Renal cortex interstitium (tissue), 15 donors: ENCODE measurements at places on chromosomes 2 and 18.

DNA sequence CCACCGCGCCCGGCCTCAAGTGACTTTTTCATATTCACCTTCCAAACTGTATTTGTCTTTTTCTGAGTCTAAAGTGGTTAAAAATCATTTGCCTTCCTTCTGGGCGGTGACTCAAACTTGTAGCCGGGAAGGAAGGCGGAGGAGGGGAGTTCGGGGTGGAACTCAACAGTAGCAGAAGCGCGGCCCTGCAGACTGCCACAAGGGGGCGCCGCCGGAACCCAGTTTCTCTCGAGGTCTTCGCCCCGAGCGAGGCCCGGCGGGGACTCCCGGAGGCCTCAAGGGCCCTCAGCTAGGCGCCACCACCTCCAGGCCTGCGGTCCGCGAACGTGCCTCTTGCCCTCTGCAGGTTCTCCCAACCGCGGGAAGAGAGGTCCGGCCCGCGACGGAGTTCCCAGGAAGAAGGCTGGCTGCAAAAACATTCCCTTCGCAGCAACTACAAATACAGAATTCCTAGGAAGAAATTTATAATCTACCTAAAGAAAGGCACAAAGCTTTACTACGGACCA, 16.8 kb upstream of the ITM2C start:
- DNase-seq: peak; percentile 72

DNA sequence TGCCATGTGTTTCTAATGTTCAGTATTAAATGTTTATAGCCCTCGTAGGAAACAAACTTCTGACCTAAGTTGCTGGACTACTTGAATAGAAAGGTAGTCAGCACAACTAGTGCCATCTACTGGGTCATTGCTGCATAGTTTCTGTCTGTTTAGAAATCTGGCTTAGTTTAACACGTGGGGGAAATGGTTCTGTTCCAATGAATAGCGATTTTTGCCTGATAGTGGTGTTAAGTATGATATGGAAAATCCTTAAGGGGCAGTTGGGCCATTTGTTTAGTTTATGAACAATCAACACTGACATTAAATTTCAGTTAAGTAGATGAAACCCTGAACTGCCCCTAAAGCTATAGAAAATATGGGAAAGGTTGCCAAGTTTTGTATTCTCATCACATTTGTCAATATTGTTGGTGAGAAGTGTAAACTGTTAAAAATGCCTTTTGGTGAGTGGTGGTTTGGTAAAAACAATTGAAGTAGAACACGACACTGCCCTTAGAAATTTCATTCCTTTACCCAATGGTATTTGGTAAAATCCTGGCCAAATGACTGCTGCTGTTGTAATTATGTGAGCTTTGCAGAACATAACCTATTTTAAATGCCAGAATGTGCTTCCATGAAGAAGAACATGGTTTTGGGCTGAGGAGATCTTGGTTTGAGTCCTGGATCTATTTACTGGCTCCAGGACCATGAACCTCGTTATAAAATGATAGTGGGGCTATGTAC, 13.2 kb downstream of the NABP1 start:
- peak; percentile 58 for DNase-seq

GRCh38 chr2:35822716-35823115, 532.9 kb upstream of the CRIM1 start:
- no peak for DNase-seq

DNA sequence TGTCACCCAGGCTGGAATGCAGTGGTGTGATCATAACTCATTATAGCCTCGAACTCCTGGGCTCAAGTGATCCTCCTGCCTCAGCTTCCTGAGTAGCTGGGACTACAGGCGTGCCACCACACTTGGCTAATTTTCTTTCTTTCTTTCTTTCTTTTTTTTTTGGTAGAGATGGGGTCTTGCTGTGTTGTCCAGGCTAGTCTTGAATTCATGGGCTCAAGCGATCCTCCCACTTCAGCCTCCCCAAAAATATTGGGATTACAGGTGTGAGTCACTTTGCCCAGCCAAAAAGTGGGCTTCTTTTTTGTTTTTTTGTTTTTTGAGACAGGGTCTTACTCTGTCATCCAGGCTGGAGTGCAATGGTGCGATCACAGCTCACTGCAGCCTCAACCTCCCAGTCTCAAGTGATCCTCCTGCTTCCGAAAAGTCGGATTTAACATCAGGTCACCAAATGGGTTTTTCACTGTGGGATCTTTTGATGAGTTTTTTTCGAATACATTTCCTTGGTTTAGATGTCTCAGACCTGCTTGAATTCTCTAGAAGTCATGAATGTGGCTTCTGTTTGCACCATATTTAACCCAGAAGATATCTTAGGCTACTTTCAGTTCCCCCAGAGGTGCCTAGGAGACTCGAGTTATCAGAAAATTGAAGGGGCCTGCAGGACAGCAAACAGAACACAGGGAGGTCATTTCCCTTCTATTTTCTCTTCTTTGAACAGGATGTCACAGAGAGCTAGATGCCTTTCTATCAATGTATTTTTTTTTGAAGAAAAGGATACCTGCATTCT, 8.9 kb downstream of the RAB31 start:
- DNase-seq: no peak

DNA sequence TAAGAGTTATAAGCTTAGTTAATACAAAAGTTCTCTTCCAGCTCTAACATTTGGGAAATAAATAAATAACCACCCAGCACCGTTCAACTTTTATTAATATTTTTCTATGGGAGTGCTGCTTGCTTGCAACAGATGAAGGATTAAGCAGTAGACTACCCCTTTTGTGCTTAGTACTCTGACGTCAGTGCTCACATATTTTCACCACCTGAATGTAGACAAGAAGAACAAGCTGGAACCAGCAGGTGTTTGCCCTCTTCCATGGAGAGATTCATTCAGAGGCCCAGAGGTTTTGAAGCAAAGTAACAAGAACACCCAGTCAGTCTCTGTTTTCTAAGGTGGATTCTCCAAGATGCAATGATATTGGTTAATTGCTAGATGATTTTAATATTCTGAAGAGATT, 307.1 kb upstream of the PIK3C3 start:
- DNase-seq: no peak

- DNase-seq: no peak
Measured at GRCh38 chr18:23438046-23438377, 15.1 kb upstream of the RIOK3 start.

GRCh38 chr2:192314800-192315481, 120.2 kb upstream of the TMEFF2 start:
- DNase-seq: no peak

DNA sequence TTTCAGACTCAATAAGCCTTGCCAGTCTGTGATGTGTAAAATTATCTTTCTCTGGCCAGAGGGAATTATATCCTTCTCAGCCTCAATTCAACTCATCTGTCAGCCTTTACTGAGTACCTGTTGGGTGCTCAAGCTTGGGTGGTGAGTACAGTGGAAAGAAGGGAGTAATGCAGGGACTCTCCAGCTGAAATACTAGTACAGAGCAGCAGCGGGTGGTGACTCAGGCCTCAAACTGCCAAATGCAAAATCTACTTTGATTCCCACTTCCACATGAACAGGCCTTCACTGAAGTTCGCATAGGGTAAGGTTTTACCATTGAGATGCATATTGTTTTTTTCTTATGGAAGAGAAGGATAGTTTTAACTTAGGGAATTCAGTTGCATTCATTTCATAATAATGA, 326.8 kb downstream of the LRRTM1 start:
- DNase-seq: no peak

- no peak for DNase-seq
Measured at GRCh38 chr18:76447258-76447890, 47.7 kb downstream of the ZNF516 start.

GRCh38 chr2:23595021-23595420, 210.0 kb downstream of the KLHL29 start:
- no peak for DNase-seq

DNA sequence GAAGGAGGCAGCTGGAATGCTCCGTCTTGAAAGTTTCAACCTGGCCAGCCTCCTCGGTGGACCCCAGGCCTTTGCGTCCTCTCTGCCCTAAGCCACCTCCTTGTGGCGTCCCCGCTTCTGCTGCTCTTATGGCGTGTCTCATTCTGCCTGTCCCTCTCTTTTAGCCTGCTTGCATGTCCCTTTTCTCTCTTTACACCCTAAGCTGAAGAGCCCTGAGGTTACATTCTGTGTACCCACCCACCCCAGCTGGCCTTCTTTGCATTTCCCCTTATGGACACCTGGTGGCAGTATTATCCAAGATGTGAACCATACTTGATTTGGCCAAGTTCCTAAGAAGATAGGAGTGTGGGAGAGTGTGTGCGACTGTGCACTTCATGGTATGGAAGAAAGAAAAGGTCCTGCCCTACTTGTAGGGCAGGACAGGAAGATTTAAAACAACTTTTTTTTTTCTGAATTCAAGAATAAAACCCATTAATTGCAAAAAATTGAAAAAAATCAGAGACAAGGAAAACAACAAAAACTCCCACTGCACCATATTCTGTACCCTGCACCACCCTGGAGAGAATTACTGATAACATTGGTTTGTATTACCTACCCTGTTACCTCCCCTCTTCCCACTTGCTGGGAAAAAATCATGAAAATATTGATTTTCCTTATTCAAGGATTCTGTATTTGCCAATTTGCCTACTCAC, 77.4 kb downstream of the DYSF start:
- DNase-seq: no peak

GRCh38 chr2:187478719-187479118, 30.7 kb upstream of the CALCRL start:
- no peak for DNase-seq

- DNase-seq: no peak
Measured at GRCh38 chr2:48080534-48081316, 174.4 kb upstream of the FBXO11 start.

- DNase-seq: no peak
Measured at GRCh38 chr18:76670564-76671288, 151.6 kb upstream of the ZNF236 start.

DNA sequence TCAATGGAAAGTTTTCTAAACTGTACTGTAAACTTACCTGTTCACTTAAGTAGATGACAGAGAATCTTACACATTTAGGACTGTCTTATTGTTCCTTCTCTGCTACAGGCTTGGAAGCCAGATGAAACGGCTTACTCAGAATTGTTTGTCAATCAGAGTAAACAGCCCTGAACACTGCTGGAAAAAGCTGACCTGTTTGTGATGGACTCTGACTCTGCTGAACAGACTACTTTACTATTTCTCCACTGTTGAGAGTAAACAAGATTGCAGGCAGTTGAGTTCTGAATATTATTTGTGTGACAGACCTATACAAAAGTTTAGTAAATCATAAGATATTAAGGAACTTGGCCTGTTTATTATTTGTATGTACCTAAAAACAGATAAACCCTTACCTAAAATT, 99.0 kb downstream of the NOL10 start:
- no peak for DNase-seq

GRCh38 chr2:27471961-27472360, 17.6 kb downstream of the IFT172 start:
- DNase-seq: no peak

DNA sequence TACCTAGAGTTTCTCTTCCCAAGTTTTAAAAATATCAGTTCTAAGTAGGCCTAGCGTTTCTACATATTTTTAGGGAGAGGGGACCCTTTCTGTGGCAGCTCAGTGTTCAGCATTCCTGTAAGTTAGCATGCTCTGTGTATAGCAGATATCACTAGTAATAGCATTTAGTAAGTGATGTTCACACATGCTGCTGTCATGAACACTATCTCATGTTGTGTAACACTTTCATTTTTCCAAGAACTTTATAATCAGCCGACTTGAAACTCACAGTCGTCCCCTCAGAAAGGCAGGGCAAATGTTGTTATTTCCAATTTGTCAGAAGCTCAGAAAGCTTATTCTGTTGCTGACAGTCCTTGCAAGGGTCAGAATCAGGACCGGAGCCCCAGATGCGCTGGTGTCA, 267.7 kb downstream of the ALPK2 start:
- DNase-seq: no peak

GRCh38 chr18:57854726-57855125, 51.6 kb upstream of the ATP8B1 start:
- no peak for DNase-seq

DNA sequence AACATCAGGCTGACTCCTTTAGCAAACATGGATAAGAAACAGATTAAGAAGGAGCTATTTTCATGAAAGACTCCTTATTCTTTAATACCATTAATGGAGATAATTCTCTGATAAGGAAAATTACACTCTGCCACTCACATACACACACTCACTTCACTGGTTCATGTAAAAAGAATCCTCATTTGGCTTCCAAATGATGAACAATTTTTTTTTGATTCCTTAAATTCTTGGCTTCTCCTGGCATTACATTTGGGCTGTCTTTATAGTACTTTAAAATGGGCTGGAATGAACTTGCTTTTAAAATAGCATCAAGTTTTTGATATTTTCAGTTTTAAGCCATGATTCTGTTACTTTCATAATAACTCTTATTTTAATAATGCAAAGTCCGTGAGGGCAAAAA, 328.6 kb downstream of the SLC8A1 start:
- DNase-seq: no peak

DNA sequence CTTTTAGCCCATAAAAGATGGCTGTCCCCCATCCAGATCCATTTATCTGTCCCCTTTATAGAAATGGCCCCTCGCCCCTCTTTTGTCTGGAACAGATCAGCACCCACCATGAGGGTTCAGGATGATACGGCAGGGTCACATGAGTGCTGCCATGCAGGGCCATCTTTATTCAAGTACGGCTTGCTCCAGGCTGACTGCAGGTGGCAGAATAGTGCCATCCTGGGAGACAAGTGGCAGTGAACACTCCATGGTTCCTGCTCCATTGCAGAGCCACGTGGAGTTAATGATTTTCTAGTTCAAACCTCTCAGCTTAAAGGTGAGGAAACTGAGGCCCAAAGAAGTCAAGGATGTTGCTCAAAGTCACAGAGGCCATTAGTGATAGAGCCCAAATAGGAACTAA, 180.6 kb downstream of the CLIP4 start:
- no peak for DNase-seq

DNA sequence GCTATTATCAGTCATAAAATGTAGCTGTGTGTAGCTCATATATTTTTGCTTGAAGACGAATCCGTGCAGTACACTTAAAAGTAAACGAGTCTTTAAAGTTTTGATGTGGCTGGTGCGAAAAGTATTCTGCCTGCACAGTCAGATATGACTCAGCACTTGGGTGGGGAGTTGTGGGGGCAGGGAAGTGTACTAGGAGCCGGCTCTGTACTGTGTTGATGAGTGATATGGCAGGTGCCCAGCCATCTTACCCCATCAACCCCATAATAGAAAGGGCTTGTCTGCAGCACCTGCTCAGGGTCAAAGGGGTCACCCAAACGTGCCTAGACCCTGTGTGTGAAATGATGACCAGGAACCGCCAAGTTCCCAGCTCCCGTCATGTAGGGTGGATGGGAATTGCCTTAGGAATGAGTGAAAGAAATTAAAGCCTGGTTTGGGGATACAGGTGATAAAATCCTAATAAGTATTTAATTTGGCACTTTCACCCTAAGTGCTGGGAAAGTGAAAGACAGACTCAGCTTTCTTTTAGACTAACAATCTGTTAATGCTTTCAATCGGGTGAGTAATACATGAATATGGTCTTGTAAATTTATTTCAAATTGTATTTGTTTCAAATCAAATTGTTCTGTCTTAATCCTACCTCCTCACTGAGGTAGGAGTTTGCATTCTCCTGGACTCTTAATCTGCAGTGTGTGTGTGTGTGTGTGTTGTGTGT, 48.0 kb downstream of the BCL2L11 start:
- no peak for DNase-seq

DNA sequence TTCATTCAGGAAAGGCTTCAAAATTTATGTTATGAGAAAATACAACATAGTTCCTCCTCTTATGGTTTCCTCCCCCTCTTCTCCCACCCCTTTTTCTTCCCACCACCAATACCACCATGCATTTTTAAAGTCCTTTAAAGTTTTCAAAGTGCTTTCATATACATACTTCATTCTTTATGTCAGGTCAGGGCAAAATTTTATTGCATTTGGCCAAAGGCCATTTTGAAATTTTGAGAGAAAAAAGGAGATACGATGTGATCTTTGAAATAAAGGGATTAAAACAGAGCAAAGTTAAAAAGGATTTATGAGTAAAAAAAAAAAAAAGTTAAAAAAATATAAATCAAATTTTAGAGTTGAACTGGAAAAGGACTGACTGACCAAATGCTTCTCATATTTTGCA, 792.5 kb upstream of the FANCL start:
- peak; percentile 52 for DNase-seq
